ENCODE measurements at places on chromosomes 1 and 21.

GRCh38 chr1:201009962-201010645, 13.4 kb downstream of the KIF21B start:
- no peak for DNase-seq

DNA sequence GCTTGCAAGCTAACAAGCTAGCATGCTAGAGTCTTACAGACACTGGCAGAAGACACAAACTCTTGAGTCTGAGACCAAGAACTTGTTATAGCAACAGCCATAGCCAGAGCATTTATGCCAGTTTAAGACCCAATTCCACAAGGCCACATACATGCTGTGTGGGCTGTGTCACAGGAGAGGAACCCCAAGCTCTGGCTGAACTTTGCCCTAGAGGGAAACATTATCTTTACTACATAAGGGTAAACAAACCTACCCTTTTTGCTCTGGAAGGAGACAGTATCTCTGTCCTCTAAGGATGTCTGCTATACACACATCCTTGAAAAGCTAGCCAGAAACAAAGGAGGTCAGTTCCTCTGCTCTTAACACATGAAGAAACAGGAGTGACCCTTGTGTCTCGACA, 70.3 kb downstream of the HSF2BP start:
- DNase-seq = no peak

GRCh38 chr1:110337704-110338308, 1.4 kb upstream of the RBM15 start:
- DNase-seq = no peak

GRCh38 chr1:227685807-227686206, 49.3 kb downstream of the JMJD4 start:
- DNase-seq = no peak

DNA sequence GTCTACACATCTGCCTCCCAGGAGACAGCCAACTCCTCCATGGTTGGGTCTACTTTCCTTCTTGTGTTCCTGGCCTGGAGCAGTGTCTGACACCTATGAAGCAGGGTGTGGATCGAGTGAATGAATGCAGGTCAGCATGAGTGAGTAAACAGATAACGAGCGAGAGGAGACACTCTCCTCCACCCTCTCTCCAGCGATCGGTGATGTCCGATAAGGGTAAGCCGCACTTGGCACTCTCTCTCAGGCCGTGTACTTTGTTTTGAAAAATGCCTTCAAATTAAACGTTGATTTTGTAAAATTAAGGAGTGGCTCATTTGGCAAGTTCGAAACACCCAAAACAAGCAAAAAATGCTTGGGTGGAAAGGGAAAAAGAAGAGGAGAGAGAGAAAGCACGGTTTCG, 43.8 kb upstream of the DMRTB1 start:
- no peak for DNase-seq
